DMS79 (cell line): ENCODE measurements at places on chromosomes 12 and 14.

GRCh38 chr14:31059152-31059924 is 33.2 kb upstream of the STRN3 start:
- no peak for DNase-seq

DNA sequence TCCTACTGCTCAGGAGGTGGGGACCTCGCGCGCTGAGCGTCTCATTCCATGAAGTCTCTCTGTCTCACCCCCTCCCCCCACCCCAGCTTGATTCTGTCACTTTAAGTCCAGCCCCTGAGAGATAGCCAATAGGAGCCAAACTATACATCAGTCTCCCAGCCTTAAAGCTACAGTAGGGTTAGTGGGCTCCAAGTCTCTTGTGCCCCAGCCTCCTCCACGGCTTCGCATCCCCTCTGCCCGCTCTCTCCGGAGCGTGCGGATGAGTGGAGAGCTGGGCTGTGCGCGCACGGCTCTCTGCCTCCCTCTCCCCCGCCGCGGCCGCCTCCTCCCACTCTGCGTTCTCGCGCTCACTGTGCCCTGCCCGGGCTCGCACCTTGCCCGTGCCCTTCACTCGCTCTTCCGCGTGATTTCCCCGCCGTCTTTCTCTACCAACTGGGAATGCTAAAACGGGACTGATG is at the start of gene ESRRB:
Gene ESRRB (plus strand): TSS at position 191 of the 458 bp plus-strand sequence. CDS start 265 bp downstream, at position 456.
- peak; percentile 14 for DNase-seq

- no peak for DNase-seq
Observed at GRCh38 chr12:51359851-51360250, 13.4 kb upstream of the CELA1 start.

DNA sequence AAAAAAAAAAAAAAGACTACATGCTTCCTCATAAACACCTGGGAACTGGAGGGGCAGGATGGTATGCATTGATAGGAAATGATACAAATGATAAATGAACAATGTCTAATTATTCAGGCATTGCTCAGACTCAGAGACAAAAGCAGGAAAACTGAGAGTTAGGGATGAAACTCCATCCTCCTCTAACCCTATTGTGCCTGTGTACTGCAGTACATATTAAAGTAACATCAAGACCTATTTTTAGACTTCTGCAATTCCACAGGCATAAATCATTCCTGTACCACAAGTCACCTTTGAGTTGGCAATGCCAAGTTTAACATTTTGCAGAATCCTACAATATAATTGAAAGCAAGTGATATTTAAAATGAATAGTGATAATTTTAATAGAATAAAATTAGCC is 156.5 kb upstream of the USP15 start:
- DNase-seq = no peak

DNA sequence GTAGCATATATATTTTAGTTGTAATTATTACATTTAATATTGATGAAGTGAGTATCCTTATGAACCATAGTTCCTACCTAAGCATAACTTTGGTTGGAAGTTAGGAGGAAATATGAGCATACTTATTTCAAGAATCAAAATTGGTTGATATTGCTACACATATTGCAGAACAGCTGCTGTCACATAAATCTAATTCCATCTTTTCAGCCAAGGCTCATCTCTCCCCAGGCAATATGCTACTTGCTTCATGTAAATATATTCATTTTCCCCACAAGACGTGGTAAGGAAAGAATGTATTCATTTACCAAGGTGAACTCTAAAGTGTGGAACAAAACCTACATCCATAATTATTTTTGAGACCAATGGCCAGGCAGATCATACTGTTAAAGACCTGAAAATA is 62.5 kb upstream of the HIF1A start:
- no peak for DNase-seq

- DNase-seq = no peak
Observed at GRCh38 chr14:39469094-39469710, 37.0 kb upstream of the FBXO33 start.

GRCh38 chr14:23299211-23299957 is 3.3 kb downstream of the PPP1R3E start:
- DNase-seq = peak; percentile 30

DNA sequence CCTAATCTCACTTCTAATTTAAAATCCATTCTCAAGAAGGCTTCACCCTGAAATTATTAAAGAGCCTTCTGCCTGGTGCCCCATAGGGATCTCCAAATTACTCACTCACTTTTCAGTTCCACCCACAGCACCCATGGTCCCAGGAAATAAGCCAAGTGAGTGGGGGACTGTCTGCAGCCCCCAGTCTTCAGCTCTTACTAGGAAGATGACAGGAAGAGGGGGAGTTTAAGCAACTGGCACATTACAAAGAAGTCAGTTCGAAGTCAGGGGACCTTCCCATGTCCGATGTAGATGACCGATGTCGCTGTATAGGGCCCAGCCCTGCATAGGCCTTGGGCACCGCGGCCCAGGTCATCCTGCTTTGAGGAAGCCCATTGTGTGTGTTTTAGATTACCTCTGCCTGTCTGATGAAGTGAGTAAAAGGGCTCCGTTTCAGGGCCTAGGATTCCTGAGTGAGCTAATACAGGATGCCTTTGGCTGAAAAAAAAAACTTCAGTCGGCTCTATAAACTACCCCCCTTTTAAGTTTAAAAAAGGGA is 1.9 kb downstream of the ACTN1 start:
- DNase-seq = no peak

DNA sequence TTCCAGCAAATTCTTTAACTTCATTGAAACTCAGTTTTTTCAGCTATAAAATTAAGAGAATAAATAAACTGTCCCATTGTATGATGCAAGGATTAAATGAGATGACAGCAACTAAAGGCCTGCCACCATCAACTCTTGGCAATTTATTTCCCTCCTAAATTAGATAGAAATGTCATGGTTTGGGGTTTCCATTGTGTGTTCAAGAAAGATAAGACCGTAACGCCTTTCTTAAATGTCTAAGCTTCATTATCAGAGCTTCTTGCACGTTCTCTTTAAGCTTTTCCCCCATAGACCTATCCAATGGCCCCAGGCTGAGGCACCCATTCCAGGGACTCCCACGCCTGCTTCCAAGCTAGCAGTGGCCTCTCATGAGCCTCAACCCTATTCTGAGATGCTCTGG is 281.9 kb downstream of the CACNA1C start:
- no peak for DNase-seq

DNA sequence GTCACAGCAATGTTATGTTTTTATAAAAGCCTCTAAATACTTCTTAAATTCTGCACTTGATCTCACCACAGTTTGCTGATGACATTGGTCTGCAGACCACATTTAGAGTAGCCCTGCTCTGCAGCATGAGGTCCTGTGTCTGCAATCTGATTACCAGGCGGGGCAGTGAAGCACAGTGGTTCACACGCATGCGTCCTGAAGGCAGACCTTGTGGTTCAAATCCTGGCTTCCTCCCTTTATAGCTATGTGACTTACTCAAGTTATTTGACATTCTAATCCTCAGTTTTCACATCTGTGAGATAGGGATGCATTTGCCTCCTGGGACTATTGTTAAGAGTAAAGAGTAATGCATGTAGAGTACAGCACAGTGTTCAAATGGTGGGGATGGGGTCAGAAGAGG is 50.3 kb downstream of the BMAL2 start:
- DNase-seq = no peak

DNA sequence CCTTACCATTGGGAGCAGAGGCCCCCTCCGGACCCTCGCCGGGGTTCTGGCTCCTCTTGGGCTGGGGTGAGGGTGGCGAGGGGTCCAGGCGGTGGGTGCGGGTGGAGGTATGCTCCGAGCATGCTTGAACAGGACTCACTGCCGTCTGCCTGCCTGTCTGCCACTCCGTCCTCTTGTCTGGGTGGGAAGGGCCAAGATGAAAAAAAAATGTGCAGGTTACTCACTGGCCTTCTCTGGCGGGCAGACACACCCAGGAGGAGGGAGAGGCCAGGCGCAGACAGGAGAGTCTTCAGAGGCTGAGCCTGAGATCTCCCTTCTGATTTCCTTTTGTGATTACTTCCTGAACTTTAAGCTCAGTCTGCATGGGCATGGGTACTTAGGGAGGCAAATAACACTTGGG is 76.1 kb downstream of the STON2 start:
- peak; percentile 93 for DNase-seq

DNA sequence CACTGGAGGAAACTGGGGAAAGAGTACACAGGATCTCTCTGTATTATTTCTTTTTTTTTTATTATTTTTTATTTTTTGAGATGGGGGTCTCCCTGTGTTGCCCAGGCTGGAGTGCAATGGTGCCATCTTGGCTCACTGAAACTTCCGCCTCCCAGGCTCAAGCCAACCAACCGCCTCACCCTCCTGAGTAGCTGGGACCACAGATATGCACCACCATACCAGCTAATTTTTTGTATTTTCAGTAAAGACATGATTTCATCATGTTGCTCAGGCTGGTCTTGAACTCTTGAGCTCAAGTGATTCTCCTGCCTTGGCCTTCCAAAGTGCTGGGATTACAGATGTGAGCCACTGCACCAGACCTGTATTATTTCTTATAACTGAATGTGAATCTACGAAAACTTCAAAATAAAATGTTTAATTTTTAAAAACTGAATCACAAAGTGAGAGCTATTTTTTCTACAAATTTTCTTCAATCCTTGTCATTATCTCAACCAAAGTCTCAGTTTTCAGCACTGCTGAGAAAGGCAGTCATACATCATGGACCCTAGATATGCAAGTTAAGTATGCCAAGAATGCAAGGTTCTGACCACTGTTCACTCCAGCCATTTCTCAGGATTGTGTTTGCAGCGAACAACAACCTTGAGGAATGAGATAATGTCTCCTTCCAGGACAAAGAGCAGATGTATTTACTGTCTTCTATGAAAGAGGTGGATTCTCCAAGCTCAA is 2.4 kb downstream of the EAPP start:
- no peak for DNase-seq

DNA sequence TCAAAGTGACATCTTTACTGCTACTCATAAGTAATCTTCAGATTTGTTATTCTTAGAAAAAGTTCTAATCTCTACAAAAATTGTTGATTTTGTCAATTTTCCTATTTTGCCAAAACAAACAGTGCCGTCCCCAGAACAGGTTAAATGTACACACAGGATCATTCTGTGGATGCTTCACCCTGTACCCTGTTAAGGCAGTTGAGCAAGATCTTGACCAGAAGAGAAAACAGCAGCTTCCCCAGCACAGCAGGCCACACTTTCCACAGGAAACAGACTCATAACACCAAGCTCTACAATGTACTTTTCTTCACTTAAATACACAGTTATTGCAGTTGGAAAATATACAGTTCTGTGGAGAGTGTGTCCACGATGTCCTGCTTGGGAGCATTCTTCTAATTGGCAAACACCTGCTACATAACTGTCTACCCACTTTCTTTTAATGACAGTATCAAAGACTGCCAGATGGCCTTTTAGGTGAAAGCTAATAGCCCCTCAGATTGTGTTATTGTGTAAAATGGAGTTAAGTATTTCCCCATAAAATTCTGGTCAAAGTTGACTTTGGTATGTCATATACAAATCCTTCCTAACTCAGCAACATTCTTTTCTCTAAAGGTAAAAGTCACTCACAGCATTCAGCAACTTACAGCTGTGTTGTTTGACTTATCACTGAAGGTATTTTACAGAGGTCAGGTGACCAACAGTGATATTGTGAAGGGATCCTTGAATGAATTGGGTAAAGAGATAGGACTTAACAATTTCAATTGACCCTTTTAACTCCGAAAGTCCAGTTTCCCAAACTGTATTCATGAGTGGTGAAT is 77.0 kb downstream of the SEC23A start:
- no peak for DNase-seq

DNA sequence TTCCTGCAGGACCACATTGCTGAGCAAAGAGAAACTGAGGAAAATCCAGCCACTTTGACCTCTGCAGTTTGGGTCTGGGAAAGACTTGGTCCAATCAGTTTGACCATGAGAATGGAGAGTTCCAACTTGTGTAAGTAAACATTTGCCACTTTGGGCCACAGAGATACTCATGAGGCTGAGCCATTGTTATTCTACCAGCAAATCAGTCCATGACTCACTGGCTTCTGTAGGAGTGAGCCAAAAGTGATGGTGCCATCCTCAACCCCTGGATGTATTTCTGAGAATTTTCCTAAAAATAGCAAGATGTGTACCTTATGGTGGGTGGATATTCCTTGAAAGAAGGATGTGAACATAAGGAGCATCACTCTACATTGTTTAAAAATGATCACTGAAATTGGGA is 192.9 kb upstream of the OR4E1 start:
- DNase-seq = no peak

DNA sequence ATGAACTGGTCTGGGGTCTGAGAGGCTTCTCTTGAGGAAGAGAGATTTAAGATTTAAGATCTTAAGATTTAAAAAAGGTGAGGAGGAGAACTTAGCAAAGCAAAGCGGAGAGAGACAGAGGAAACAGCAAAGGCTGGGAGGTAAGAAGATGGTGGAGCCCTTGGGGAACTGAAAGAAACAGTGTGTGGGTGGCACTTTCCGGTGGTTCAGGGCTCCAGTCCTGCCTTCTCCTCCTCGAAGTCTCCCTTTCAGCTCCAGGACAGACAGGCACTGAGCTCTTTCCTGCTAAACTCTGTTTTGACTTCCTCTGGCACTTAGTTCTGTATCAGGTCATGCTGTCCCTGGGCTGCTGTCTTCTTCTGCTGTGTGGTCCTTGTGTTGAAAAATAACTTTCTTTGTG is 298.7 kb upstream of the SRRM4 start:
- DNase-seq = no peak

DNA sequence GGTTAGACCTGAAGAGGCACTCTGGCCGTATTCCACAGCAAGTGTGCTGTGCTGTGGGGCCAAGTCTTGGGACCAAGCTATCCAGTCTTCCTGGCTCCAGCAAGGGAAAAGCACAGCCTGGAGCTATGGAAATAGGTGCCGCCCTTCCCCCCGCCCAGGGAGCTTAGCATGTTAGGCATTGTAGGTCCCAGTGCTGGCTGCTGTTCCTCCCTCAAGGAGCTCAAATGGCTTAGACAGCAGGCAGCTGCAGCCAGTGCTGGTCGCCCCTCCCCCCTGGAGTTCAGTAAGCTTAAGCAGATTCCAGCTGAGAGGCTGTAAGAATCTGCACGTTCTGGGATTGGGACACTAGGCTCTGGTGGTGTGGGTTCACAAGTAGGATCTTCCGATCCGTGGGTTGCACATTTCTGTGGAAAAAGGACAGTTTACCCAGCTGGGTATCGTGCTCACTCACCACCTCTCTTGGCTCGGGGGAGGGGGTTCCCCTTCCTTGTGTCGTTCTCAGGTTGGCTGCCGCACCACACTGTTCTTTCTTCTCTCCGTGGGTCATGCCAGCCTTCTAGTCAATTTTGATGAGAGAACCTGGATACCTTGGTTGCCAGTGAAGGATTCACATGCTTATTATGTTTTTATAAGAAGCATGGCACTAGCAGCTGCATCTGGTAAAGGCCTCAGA is 127.3 kb downstream of the CNTN1 start:
- DNase-seq = no peak

DNA sequence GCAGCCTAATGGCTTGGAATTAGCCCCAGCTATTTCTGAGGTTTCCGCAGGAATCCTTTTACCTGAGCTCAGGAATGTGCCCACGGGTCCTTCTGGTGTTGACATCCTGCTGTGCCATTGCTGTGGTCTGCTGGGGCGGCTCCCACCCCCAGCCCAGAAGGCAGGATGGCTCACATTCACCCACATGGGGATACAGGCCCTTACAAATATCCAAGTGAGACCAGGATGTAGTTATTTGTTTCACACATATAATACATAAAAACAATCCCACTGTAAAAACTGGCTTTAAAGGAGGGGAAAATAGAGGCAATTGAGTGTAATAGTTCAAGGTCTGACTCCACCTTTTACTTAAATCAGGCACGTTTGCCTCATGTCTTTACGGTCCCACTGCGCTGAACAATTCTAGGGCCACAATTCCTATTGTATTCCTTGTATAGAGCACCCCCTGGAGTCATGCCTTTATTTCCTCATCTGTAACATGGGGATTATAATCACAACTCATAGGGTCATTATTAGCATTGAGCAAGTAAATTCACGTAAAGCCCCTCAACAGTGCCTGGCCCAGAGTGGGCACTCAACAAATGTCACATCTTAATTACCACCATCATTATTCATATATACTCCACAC is 57.2 kb upstream of the FICD start:
- DNase-seq = no peak
